ENCODE measurements at places on chromosomes 1 and 21.

- DNase-seq = no peak
Observed at GRCh38 chr21:33458861-33459260, 20.9 kb downstream of the TMEM50B start.

DNA sequence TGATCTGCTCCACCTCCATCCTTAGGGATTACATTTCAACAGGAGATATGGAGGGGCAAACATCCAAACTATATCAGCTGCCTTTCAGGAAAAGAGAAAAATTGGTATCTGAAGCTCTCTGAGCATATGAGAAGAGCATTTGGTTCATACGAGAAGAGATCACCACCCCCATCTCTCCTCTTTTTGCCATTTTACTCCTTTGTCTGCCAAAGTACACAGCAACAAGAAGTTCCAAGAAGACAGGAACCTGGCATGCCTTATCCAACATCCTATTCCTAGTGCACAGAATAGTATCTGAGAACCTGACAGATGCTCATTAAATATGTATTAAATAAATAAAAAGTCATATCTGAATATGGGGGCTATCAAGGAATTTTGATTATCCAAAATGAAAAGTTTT, 142.5 kb upstream of the PKN2 start:
- DNase-seq = no peak

- DNase-seq = no peak
Observed at GRCh38 chr1:43540653-43541071, 10.0 kb downstream of the PTPRF start.

- DNase-seq = no peak
Observed at GRCh38 chr1:220921971-220922635, 42.9 kb downstream of the HLX start.

DNA sequence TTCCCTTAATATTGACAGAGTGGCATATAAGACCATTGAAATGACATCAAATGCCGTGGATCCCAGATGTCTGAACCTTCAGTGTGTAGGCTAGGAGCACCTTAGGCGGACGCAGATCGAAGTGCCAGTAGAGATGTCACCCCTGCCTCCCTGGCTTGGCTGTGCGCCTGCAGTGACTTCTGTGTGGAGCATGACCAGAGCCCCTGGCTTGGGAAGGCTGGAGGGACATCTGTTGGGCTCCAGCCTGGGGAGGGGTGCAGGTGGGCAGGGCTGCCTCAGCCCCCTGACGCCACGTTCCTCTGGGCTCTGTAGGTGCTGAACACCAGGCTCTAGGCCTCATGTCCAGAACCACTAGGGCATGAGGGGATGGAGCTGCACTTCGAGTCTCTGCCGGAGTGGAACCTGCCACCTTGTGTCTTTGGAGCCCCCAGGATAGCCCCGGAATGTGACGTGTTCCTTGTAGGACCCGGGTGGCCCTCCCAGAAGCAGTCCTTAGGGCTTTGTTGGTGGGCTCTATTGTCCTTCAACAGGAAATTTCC, 103.8 kb downstream of the ADARB1 start:
- no peak for DNase-seq

Data from activated naive CD4-positive, alpha-beta T cell (primary cell).